Glomerular endothelial cell (primary cell): ENCODE measurements at places on chromosomes 7 and 10. TPM values are rescaled to one million over a fixed set of nuclear protein-coding genes. Genes with fewer than 3 reads are reported as not detected.

GRCh38 chr10:47039562-47039913, 128.3 kb downstream of the PTPN20 start:
- DNase-seq = no peak

DNA sequence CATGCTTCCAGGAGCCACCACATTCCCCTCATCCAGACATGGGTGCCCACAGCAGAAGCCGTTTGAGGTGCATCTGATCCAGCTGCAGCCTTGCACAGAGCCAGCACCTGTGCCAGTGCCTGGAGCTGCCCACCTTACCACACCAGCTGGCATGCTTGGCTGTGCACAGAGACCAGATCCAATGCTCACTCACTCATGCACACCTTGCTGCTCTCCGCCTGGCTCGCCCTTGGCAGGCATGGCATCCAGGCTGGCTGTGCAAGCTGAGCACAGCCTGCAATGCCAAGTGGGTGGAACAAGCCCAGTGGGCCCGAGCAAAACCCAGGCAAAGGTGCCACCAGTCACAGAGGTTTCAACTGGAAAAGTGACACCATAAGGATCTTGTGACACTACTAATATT, 66.9 kb upstream of the SEMA3A start:
- DNase-seq = no peak

DNA sequence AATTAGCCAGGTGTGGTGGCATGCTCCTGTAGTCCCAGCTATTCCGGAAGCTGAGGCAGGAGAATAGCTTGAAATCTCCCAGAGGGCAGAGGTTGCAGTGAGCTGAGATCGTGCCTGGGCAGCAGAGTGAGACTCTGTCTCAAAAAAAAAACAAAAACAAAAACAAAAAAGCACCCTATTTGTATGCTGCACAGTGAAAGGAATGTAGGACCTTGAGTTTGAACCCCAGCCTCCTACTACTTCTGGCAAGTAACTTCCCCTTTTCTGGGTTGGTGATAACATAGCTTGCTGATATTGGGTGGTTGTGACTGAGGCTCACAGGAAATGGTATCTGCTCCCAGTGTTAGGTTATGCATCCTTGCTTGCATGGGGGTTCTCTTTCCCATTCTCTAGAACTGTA, 205.3 kb downstream of the BUB3 start:
- no peak for DNase-seq

DNA sequence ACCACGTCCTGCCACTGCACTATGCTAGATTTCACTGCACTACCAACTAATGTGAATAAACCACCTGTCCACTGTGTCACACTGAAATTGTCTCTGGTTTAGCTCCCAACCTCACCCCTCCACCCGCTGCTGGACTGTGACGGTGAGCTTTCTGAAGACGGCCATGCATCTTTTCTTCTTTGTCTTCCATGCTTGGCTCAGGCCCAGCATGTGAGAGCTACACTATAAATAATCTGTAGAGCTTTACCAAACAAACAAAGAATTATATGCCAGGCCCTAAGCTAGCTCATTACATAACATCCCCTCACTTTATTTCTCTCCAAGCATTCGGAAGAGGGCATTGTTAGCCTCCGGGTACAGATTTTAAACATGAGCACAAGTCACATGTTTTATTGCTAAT, 633.2 kb downstream of the TNS3 start:
- DNase-seq = no peak

- no peak for DNase-seq
Observed at GRCh38 chr7:158345731-158346130, 241.9 kb downstream of the PTPRN2 start.

GRCh38 chr10:19096501-19097073, 48.0 kb downstream of the MALRD1 start:
- no peak for DNase-seq

GRCh38 chr7:151078233-151079040, 2.2 kb downstream of the FASTK start:
- no peak for DNase-seq

DNA sequence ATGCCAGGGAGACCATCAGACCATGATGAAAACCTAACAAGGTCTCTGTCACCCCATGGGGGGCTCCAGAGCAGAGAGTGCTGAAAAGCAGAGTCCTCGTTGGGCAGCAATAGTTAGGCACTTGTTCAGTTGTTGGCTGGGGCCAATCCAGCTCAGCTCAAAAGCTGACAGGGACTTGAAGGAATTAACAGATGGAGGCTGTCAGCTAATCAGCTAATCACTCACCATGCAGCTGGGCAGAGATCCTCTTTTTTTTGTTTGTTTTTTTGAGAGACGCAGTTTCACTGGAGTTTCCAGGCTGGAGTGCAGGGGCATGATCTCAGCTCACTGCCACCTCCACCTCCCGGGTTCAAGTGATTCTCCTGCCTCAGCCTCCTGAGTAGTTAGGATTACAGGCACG, 18.1 kb downstream of the CEP55 start:
- DNase-seq = no peak

GRCh38 chr10:75209086-75209920, 1.3 kb upstream of the VDAC2 start:
- no peak for DNase-seq

DNA sequence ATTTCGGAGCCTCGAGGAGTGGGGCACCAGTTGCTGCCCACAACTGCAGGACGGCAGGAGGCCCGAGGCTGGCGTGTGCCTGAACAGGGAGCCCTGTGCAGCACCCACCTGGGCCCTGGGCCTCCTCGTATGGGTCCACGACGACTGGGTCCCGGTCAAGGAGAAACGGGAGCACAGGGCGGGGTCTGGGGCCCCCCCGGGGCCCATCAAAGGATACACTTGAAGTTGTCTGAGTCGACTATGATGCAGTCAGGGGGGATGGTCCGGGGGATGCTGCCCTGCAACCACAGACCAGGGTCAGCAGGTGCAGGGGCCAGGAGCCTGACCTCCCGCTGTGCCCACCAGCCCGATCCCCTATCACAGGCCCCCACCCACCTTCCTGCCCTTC, 28.5 kb upstream of the NKX6-2 start:
- DNase-seq = no peak

- DNase-seq = no peak
Observed at GRCh38 chr10:42623929-42624328, 14.4 kb downstream of the ZNF33B start.

- no peak for DNase-seq
Observed at GRCh38 chr7:58087536-58088190, 637.7 kb downstream of the ZNF716 start.

- DNase-seq = no peak
Observed at GRCh38 chr10:51983481-51983880, 284.1 kb upstream of the CSTF2T start.

DNA sequence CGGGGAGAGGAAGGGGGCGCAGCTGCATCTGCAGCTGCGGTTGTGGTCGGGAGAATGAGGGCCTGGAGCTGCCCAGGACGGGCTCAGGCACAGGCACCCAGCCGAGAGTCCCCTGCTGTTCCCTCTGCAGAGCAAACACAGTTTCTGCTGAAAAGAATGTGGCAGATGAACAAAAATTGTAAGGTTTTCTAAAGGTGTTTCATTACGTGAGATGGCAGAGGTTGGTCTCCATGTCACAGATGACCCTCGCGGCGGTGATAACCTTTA, 456.2 kb downstream of the DNAJB6 start:
- DNase-seq = no peak

DNA sequence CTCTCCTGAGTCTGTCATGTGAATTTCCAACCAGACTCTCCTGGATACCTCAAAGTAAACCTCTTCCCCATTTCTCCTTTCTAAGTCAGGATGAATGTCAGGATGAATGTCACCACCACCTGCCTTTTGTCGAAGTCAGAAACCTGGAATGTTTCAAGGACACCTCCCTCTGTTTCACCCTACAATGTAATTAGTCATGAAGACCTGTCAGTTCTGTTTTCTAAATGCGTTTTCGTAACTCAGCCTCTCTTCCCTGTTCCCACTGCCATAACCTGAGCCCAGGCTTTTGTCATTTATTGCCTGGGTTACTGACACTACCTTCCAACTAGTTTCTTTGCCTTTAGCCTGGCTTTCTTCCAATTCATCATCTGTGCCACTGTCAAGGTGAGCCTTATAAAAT, 5.5 kb upstream of the STN1 start:
- DNase-seq = no peak

DNA sequence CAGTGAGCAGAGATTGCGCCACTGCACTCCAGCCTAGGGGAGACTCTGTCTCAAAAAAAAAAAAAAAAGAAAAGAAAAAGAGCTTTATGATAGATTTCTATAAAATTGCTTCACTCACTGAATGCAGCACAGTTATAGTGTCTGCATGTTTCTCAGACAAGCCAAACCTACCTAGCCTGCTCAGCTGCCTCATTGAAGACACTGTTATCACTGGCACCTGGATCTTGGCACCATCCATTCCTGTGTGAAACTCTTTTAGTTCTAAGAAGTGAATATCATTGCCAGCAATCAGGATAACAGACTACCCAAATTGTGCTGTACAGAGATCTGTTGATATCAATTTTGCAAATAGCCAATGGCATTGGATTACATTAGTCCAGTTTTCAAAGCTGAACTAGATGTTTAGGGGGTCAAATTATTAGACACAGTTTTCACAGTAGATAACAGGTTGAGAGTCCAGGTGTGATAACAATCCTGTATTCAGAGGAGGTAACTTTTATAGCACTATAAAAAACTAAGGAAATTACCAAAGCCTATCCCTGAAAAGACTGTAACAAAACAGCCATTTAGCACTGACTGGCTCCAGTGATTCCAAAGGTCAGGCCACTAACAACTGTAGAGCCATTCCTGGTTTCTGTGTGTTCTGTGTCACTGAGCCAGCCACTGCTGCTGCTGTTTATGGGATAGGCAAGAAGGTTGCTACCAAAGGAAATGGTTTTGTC, 17.1 kb downstream of the PDSS1 start:
- DNase-seq = no peak

GRCh38 chr7:42125321-42125720, 111.7 kb downstream of the GLI3 start:
- DNase-seq = no peak

- DNase-seq = no peak
Observed at GRCh38 chr10:581776-582330, 107.6 kb downstream of the DIP2C start.

The BAG3 gene
- total RNA-seq = 70.9 and 77.7 TPM in 2 replicates

The SPDYE6 gene
- not detected in 2 replicates for total RNA-seq

The C7orf57 gene
- total RNA-seq = 0.64 TPM in 1 of 2 replicates, not detected in the other

The TMEM184A gene
- total RNA-seq = 0.64 and 0.68 TPM in 2 replicates

The TBXAS1 gene
- 8.1 and 9.0 TPM in 2 replicates for total RNA-seq

The FOXI2 gene
- not detected in 2 replicates for total RNA-seq

The FAM180A gene
- not detected in 2 replicates for total RNA-seq
